Germinal center (tissue), 1 donor: ENCODE measurements at places on chromosomes 6 and 20.
A peak's percentile ranks its signal among the peaks of the same experiment; 100 is the strongest.

DNA sequence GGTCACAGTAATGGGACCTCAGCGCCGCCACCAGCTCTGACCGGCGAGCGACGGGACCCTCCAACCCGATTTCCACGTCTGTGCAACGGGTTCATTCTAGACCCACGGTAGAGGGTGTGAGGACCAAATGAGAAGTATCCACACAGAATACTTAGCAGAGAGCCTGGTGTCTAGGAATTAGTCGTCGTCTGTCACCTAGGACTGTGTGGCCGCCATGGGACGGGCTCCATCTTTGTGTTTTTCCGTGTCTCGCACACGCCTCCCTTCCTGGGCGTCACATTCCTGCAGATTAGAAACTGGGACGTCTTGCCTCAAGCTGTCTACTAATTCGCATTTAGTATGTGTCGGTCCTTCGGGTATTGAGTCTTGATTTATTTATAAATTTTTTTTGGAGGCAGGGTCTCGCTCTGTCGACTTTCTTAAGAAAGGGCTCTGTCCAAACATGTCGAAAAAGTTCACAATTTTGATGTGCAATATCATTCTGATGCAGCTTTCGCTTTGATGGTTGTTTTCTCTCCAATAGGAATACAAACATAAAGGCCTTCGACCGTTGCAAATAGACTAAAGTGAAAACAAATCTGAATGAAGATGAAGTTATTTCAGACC, 563 bp downstream of the MGME1 start:
- DNase-seq = peak; percentile 40

DNA sequence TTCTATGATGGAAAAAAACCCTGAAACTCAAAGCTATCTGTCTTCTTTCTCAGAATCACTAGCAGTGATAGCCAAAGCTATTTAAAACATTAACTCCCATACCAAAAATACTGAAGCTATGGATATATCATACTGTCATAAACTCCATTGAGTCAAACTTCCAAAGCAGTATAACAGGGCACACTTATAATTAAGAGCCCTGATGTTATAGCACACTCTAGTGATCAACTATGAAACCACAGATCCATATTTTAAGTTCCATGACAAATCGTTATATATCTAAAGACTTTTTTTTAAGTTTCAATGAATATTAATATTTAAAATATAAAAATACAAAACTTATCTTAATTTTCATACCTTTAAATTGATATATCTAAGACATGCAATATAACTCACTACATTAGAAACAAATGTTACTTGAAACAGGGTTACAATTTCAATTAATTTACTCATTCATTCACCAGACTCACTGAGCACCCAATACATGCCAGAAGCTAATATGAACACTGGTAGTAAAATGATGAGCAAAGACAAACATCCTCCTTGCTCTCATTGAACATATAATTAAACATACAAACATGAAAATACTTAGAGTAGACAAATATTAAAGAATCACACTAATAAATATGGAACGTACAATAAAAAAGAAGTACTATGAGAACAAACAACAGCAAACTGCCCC, 69.3 kb downstream of the IBTK start:
- DNase-seq = no peak

GRCh38 chr6:3457710-3458602, 1.1 kb upstream of the SLC22A23 start:
- DNase-seq = no peak

- DNase-seq = no peak
Measured at GRCh38 chr6:138569970-138570724, 70.9 kb upstream of the NHSL1 start.

GRCh38 chr6:144158133-144158532, 7.8 kb downstream of the STX11 start:
- no peak for DNase-seq

DNA sequence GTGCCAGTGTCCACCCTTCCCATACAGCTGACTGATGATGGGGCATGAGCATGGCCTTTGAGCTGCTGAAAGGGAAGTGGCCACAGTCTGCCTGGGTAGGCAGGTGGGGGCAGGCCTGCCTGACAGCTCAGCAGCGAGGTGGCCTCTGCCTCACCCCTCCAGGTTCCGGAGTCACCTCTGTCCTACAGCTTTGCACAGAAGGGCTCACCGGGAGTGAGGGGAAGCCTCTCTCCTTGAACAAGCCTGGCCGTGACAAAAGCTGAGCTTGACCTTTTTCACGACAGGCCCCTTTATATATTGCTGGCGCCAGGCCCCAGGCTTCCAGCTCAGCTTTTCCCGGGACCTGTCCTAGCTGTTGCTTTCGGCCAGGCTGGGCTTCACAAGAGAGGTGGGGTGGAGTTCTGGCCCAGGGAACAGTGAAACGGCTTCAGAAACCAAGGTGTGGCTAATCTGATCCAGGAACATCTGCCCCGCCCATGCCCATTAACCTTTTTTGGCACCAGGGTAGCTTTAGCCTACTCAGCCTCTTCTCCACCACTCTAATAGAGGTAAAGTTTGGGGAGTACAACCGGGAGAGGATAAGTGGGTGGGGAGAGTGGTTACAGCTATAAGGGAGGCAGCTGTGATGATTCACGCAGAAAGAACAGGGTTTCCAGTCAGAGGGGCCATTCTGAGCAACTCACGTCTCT, 42.9 kb downstream of the C6orf132 start:
- no peak for DNase-seq

DNA sequence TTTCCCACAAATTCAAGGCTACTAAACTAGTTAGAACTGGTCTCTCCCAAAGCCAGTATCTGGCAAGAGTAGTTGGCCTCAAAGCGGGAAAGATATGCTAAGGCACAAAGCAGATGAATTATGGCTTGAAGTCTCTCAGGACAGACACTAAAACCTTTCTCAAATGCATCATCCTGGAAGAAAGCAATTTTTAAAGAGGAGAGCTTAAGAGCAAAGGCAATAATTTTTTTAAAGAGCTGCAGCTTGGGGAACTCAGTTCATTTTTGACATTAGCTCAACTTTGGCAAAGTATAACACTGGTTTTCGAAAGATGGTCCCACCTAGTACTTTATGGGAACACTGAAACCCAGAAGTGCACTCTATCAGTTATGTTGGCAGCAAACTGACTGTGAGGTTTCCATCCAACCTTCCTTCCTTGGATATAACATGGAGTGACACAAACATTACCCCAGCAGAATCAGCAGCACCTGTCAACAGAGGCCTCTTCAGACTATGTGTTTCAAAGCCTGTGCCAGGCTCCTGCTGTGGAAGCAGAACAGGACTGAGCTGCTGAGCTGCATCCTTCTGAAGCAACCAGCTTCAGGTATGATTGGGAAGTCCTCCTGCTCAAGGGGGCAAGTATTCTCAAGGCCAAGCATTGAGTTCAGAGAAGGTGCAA, 852.3 kb upstream of the HS3ST5 start:
- DNase-seq = no peak

GRCh38 chr20:7362601-7363000, 577.7 kb downstream of the HAO1 start:
- DNase-seq = no peak

DNA sequence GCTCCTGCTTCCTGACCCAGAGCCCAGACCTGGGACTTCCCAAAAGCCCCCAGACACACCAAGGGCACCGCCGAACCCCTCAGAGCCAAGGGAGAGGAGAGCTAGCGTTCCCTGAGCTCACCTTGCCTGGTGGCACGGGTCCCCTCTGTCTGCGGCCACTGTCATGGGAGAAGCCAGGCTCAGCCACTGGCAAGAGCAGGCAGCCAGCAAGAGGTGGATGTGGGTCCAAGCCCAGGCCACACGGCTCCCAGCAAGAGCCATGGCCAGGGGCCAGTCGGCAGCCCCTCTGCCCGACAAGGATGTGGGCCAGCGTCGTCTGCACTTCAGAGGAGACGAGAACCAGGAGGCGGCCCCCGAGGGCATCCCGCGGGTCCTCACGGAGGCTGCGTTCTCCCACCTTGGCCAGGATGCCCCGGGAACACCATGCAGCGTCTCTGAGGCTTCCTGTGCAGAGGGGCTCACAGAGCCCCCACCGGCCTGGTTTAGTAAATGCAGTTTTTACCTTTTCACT, 2.2 kb upstream of the PPDPF start:
- no peak for DNase-seq

DNA sequence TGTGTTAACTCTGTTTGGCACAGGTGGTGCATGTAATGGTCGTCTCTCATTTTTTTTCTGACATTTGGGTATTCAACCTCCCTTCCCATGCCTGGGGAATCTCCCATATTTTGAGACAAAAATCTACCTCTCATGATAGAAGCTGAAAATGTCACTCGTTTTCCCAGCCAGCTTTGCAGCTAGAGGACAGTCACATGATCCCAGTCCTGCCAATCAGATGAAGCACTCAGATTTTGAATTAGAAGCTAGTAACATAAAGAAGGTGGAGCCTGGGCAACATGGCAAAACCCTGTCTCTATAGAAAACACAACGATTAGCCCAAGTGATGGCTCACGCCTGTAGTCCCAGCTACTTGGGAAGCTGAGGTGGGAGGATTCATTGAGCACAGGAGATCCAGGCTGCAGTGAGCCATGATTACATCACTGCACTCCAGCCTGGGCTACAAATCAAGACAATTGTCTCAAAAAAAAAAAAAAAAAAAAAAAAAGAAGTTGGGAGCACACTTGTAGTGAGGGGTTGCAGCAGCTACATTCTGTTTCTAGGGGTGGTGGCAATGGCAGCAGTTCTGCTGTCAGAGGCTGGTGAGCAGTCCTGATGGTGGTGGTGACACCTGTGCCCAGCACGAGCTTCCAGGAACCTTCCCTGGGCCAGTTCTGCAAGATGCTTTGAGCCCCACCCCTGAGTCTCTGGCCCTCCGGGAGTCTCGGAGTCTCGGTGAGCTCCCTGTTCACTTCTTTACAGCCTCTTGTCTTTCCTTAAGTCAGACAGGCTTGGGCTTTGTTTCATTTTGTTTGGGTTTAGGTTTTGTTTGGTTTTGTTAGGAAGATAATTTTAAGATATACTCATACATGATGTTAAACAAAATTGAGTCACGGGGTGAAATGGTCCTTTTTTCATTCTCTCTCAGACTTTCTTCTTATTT, 94.1 kb upstream of the KCNG1 start:
- DNase-seq = no peak

GRCh38 chr6:118400582-118400981, 147.5 kb upstream of the PLN start:
- DNase-seq = no peak

DNA sequence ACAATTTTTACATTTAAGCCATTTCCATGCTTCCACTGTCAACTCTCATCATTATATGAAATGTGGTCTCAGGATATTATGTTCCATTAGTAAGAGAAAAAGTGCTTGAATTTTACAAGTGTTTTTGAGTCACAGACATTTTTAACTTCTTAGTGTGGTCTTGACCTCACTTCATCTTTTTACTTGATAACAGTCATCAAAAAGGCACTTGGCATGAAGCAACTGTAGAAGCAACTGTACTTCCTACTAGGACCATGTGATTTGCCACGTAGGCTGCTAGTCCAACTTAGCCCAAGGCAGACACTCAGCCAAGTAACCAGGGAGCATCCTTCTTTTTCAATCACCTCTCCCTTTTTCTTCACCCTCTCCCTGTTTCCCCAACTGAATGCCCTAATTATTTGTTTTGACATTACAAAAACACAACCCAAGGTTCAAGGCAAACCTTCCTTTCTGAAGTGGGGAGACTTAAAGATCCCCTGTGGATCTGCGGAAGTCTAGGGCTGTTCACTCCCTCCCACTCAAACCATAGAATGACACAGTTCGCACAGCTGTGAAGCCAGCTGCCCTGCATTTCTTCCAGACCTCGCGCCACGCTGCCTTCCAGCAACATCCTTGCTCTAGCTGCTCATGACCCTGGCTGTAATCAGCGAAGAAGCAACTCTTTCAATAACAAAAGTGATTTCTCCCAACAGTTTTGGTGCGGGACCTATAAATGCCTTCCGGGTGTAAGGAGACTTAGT, 45.0 kb downstream of the PHACTR1 start:
- no peak for DNase-seq

- peak; percentile 57 for DNase-seq
Measured at GRCh38 chr6:131683479-131683878, 17.7 kb downstream of the OR2A4 start.

DNA sequence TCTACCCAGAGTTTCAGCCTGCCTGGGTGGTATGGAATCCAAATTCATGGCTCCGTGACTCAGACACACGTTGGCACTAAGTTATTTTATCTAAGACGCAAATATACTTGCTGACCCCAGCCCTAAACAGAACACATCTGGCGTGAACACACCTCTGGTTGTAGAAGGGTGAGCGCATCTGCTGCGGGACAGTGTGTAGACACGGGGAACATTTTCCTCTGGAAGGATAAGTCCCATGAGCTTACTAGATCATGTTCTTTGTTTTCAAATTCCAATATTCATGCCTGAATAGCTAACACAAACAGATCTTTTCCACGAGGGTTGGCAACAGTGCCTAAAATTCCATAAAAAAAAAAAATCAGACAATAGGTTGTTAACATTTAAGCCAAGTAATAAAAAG, 87.8 kb downstream of the TMEM170B start:
- no peak for DNase-seq

DNA sequence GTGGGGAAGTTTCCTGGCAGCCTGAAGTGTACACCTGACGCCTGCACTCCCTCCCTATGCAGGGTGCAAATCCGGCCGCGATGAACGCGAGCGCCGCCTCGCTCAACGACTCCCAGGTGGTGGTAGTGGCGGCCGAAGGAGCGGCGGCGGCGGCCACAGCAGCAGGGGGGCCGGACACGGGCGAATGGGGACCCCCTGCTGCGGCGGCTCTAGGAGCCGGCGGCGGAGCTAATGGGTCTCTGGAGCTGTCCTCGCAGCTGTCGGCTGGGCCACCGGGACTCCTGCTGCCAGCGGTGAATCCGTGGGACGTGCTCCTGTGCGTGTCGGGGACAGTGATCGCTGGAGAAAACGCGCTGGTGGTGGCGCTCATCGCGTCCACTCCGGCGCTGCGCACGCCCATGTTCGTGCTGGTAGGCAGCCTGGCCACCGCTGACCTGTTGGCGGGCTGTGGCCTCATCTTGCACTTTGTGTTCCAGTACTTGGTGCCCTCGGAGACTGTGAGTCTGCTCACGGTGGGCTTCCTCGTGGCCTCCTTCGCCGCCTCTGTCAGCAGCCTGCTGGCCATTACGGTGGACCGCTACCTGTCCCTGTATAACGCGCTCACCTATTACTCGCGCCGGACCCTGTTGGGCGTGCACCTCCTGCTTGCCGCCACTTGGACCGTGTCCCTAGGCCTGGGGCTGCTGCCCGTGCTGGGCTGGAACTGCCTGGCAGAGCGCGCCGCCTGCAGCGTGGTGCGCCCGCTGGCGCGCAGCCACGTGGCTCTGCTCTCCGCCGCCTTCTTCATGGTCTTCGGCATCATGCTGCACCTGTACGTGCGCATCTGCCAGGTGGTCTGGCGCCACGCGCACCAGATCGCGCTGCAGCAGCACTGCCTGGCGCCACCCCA, 1.2 kb downstream of the GPR6 start:
- DNase-seq = no peak

- peak; percentile 42 for DNase-seq
Measured at GRCh38 chr6:34132486-34133185, 13.3 kb downstream of the GRM4 start.

- no peak for DNase-seq
Measured at GRCh38 chr20:4131911-4132310, 116.6 kb upstream of the RNF24 start.

DNA sequence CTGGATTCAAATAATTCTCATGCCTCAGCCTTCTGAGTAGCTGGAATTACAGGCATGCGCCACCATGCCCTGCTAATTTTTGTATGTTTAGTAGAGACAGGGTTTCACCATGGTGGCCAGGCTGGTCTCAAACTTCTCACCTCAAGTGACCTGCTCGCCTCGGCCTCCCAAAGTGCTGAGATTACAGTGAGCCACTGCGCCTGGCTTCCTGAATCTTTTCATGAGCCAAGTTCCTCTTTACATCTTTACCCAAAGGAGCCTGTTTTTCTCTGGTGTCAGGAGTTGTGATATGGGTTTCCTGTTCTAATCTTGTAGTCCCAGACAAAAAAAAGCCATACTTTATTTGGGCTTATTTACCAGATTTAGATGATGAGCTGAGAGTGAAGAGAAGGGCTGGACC, 34.4 kb downstream of the PCNA start:
- DNase-seq = no peak
